Stomach (tissue), 19 donors: ENCODE measurements at places on chromosomes 4 and X. TPM values are rescaled to one million over a fixed set of nuclear protein-coding genes. Genes with fewer than 3 reads are reported as not detected.

DNA sequence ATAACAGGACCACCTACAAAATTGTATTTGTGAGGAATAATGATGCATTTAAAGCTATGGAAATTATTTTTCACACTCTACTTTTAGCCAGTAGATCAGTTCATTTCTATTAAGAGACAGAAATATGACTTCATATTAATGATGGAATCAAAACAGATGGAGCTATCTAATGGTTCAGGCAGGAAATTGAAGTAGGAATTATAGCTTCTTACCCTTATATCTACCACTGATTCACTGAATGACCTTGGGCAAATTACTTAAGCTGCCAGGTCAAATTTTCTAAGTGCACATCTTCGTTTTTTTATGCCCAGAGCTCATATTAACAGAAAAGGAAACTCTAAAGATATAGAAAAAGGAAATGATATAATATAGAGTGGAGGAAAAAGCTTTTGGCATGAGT lies 323.1 kb downstream of the PCDH10 start:
- DNase-seq, result no peak

Gene CFP
- polyA plus RNA-seq, result 3.1 TPM

- peak; percentile 37 for DNase-seq
Measured at GRCh38 chrX:100731441-100732281, at the start of gene SYTL4. Gene SYTL4, minus strand, starts transcription at chrX:100732121. Its CDS starts 30,084 bp downstream, at chrX:100702037.

Gene CPLX1
- 2.9 TPM for polyA plus RNA-seq

DNA sequence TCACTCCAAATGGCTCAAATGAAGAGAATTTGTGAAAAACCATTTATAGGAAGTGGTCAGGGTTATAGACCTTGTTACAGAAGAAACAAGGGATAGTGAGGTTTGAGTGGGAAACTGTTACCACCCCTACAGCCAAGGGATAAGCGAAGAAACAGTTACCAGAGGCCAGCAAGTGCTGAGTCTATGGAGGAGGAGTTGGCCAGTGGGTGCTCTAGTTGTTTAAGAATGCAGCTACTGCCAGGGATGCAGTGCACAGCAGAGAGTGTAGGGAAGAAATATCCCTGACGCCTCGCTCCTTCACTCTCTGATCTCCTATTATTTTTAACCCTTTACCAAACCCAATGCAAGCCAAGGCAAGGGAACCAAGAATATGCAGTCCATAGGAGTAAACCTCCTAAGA lies 15.2 kb upstream of the SYTL4 start:
- no peak for DNase-seq

DNA sequence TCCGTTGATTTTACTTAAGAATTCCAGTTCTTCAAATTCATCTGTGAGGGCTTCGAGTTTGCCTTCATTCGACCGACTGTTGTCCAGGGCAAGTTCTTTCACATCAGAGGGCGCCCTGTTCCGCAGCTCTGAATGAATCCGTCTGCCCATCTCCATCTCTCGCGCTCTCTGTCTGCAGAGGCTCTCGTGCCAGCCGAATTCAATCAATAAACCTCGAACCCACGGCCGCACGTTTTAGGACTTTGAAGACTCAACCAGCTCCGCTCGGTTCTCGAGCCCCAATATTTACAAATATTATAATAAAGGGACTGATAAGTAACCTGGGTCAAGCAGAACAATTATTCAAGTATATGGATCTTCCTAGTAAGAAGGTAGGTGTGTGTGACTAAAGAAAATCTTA lies 556.4 kb upstream of the SMIM31 start:
- no peak for DNase-seq

Gene GLRA3
- not detected for polyA plus RNA-seq

DNA sequence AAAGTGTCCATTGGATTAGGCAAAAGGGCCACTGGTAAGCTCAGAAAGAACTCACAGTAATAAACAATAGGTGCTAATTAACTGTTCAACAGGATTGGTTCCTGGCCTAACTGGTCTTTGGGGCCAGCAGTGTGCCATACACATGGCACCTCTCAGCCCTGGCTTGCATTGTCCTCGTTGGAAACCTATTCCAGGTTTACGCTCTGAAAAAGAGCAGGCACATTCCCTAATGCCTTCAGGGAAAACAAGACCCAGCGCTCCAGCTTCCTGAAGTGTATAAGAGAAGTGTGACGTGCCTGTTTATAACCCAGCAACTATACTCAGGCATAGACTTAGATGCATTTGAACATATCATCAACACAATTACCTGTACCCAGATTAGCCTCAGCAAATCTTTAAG lies 51.9 kb upstream of the RBM47 start:
- no peak for DNase-seq

Gene TSPAN6
- polyA plus RNA-seq, result 9.5 TPM

Gene MAP7D2
- 16.6 TPM for polyA plus RNA-seq

Gene INTS6L
- polyA plus RNA-seq, result 1.4 TPM

- DNase-seq, result no peak
Measured at GRCh38 chr4:122749704-122750454, 17.4 kb downstream of the BBS12 start.

DNA sequence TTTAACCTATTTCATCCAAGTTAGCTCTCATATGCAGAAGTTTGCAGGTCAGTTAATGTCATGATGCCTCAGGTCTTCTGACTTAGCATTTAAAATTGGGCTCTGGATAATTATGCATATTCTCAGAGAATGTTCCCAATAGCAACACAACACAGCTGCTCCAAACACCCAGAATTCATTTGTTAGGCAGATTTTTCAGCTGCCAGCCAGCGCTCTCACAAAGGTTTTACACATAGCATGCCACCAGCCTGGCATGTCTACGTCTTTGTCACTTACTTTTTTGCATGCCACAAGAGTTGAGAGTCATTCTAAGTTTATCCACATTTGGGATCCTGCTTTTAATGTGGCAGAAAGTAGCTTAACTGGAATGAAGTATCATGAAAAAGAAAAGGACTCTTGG lies 84.8 kb downstream of the LIMCH1 start:
- DNase-seq, result no peak

Gene WDR44
- polyA plus RNA-seq, result 4.4 TPM

DNA sequence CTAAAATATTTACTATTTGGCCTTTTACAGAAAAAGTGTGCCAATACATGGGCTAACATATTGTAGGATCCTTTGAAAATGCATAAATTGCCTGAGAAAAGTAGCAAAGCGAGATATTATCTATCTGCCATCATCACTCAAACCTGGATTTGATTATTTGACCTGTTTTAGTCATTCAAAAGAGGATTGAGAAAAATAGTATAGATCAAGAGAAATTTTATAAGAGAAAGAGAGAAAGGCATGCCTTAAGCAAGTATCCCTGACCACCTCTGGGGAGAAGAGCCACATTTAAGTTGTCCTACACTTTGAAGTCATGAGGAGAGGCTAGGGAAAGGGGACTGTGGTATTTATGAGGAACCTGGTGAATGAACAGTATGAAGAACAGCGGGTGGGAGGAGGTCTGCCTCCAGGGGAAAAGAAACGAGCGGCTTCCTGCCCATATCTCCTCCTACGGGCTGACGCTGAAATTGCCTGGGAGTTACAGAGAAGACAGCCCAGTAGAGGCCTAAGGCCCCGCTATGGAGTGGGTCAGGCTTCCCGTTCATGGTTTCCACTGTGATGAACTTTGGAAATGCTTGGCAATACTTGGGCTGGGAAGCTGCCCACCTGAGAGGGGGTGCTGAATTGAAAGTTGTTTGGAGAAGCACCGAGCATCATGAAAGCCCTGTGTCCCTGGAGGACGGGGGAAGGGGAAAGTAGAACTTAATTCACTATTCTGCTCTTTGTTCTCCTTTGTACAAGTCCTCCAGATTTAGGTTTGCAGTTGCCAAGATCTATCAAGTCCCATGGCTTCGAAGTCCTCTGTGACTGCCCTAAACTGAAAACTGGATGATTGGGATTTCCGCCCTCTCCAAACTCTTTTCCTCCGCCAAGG lies 106.9 kb upstream of the ACSL4 start:
- DNase-seq, result no peak

GRCh38 chr4:114108869-114109268 lies 129.4 kb upstream of the ARSJ start:
- DNase-seq, result no peak

DNA sequence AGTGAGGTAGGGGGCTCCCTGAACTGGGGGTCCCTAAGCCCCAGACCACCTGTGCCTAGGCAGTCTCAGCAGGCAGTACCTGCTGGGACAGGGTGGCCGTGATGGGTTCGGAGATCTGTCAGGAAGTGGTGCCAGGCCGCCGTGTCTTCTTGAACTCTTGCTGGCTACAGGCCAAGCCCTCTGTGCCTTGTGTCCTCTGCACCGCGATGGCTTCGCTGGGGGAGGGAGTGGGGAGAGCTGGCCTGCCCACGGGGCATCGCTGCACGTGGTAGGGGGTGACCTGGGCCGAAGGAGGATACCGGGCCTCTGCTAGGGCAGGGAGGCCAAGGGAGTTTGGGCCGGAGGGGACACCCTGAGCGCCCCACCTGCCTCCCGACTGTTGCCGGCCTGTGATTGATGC lies 96.7 kb upstream of the NKX1-1 start:
- no peak for DNase-seq

- DNase-seq, result no peak
Measured at GRCh38 chrX:97909245-97909644, 1025.5 kb downstream of the RPA4 start.

DNA sequence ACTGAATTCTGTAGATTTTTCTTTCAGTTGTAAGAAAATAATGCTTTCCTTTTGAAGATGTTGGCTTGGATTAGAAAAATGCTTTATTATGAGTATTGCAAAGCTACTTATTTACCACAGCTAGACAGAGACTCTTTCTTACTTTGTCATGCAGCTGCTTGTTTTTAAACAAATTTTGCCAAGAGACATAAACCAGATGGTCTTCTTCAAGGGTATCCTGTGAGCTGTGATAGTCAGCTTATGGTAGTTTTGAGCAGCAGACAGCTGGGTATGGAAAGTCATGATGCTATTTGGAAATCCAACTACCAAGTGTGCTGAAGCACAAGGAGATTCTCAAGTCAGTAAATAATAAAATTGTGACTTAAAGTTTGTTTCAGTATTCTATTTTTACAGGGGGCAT lies 941.5 kb downstream of the DMD start:
- no peak for DNase-seq

GRCh38 chrX:45771114-45771513 lies 570.4 kb upstream of the DIPK2B start:
- DNase-seq, result peak; percentile 59

Gene AREG
- 4.3 TPM for polyA plus RNA-seq

- peak; percentile 59 for DNase-seq
Measured at GRCh38 chr4:95086551-95086950, 328.8 kb downstream of the BMPR1B start.

DNA sequence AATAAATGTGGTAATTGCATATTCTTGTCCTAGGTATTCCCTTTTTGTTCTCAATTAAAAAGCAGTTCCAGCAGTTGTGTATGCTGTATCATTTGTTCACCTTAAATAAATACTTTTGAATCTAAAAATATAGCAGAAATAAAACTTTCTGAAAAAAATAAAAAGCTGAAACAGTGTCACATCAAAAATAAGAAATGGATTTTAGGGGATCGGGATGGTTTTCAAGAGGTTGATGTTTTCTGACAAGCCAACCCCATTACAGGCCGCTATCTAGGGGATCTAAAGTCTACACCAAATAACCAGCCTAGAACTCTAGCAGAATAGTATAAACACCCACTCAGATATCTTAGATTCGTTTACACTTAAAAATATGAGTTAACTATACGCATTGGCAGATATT lies 95.4 kb upstream of the MAML3 start:
- DNase-seq, result peak; percentile 50

DNA sequence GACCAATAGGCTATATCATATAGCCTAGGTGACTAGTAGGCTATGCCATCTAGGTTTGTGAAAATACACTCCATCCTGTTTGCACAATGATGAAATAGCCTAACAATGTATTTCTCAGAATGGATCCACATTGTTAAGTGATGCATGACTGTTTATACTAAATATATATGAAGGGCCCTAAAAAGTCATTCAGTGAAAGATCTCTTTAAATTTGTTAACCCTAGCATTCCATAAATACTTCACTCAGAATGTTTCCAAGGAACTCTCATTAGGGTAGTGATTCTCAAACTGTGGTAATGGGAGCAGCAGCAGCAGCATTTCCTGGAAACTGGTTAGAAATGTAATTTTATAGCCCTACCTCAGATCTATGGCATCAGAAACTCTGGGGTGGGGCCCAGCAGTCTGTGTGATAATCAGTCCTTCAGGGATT lies 74.9 kb downstream of the PRRG1 start:
- no peak for DNase-seq

DNA sequence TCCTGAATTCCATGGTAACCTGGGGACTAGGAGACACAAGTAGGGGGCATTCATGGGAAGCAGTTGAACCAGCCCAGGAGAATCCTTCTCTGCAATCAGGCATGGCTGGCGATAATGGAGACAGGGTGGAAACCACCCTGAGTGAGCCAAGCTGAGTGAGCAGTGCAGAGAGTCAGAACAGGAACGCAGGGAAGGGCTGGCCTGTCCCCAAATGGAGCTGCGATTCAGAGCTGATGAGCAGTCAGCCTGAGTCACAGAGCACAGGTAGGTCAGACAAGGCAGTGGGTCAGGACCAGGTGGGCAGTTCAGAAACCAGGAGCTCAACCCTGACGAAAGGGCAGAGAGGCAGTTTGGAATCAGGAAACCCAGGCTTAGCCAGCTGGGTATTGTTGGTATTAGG lies 129.0 kb downstream of the BTC start:
- no peak for DNase-seq

Gene SAGE1
- polyA plus RNA-seq, result not detected

Gene CSAG1
- not detected for polyA plus RNA-seq

DNA sequence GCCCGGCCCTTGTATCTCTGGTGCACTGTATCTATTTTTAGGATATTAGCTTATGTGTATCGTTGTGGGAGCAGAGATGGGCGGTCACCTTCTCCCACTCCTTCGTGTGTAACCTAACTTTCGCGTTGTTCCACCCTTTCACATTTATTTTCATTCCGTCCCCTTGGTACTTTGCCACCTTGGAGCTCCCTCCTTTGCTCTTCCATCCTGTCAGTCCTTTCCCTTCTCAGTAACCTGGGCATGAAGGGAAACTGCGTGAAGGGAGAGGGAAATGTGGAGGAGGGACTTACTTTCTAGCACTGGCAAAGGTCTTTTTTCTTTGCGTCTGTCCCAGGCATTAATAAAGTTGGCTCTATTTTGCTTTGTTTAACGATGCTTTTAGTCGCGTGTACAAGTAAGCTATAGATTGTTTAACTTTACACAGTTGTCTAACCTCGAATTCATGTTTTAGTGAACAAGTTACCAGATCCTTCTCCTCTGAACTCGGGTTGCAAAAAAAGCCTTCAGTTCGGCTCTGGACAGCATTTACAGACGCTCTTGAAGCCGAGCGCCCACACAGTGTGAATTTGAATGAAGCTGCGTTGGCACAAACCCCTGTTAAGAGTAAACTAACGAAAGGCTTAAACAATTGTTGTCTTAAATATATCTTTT lies 3.9 kb downstream of the PCDH10 start:
- DNase-seq, result no peak

Gene GPR50
- not detected for polyA plus RNA-seq

Gene REST
- 4.4 TPM for polyA plus RNA-seq

DNA sequence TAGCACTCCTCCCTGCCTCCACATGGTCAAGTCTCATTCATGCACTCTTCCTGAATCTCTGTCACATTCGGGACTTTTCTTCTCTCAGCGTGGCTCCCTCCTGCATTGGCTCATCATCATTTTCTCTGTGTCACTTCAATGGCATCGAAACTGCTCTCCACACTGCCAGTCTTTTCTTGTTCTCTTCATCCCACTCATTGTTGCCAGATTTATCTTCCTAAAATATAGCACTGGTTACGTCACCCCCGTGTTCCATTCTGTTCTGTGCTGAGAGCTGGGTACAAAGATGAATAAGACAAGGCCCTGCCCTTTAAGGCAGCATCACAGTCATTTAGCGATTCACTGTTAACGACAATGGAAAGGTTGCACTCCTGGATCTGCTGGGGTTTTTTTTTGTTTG lies 174.4 kb upstream of the TBC1D9 start:
- no peak for DNase-seq

Gene NDNF
- polyA plus RNA-seq, result 1.4 TPM

Gene KCNIP4
- polyA plus RNA-seq, result not detected
